ENCODE measurements at places on chromosomes 13 and 19.

- no peak for DNase-seq
Measured at GRCh38 chr19:6047741-6048251, 62.5 kb downstream of the RFX2 start.

GRCh38 chr19:19943848-19944582, 43.3 kb downstream of the ZNF93 start:
- no peak for DNase-seq

DNA sequence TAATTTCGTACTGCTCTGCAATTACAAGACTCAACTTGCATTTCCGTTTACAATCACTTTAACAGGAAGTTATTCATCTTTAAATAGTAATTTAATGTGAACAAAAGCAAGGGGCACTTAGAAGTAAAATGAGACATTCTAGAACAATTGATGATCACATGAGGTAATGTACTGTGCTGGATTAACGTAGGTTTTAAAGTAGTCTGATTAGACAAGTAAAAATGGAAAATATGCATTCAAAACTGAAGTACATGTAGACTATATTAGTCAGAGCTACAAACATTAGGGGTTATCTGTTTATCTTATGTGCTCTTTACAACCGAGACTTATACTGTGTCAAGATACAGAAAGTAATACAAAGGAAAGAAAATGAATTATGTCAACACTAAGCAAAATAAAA, 1528.0 kb downstream of the SLITRK5 start:
- DNase-seq, result no peak

DNA sequence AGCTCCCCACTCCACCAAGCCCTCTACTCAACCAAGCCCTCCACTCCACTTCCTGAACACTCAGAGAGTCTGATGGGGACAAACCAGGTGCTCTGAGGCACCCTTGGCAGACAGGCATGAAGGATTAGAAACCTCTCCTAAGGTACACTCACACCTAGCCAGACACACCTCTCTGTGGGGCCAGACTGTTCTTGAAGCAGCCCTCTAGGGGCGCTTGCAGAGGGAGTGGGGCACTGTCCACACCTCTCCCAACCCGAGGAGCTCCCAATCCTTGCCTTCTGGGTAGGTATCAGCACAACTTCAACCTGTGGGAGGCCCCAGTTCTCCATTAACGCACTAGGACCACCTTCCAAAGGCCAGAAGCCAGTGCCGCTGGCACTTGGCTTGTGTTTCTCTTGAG, 108.7 kb upstream of the VSTM2B start:
- no peak for DNase-seq

DNA sequence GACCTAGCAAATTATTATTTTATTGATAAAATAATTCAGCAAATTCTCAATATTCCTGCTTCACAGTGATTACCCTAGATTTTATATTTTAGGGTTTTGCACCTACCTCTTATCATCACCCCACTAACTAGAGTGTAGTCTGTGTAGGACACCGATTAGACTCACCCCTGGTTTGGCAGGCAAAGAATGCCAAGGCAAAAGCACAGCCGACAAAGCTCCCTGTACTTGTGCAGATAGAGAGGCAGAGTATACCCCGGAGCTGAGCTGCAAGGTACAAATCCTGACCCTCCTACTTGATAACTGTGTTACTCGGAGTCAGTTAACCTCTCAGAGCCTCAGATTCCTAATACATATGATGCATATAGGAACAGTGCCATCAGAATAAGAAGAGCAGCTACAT, 225.7 kb downstream of the ENOX1 start:
- no peak for DNase-seq

DNA sequence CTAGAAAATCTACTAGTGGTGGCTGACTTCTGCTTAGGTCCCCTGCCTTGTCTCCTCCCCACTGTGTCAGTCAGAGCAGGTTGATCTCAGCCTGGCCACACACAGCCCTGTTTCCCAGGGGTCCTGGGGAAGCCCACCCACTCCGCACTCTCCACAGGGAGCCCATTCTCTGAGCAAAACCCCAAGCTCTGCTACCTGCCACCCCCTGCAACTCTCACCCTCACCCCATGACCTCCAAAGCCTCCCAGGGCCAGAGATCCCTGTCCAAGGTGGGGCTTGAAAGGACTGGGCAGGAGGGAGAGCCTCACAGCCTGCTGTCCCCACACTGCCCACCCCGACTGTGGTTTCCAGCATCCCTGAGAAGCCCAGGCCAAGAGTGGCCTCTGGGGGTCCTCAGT, 58.8 kb upstream of the ZNF536 start:
- DNase-seq, result no peak

DNA sequence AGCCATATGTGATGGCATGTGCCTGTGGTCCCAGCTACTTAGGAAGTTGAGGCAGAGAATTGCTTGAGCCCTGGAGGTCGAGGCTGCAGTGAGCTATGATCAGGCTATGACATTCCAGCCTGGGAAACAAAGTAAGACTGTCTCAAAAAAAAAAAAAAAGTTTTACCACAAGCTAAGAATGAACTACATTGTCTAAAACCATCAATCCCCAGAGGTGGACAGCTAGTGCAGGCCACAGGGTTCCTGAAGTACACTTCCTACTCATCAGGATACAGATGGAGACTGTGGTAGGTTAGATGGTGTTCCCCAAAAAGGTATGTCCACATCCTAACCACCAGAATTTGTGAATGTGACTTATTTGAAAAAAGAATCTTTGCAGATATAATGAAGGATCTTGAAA, 63.5 kb upstream of the DOCK9 start:
- DNase-seq, result no peak

DNA sequence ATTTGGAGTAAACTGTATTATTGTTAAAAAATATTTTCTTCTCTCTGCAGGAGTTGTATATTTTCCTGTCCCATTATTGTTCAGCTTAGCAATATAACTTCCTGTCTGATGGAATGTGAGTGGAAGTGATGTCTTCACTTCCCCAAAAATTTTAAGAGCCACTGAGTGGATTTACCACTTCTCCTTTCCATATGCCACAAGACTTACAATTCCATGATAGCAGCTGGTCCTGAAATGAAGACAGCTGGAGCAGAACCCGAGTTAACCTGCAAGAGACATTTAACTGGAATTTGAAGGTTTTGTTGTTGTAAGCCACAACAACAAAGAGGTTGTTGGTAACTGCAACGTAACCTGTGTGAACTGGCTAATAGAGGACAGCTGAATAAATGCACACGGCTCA, 23.4 kb upstream of the TBC1D4 start:
- no peak for DNase-seq

- no peak for DNase-seq
Measured at GRCh38 chr13:111315347-111315995, 5.0 kb upstream of the TEX29 start.

DNA sequence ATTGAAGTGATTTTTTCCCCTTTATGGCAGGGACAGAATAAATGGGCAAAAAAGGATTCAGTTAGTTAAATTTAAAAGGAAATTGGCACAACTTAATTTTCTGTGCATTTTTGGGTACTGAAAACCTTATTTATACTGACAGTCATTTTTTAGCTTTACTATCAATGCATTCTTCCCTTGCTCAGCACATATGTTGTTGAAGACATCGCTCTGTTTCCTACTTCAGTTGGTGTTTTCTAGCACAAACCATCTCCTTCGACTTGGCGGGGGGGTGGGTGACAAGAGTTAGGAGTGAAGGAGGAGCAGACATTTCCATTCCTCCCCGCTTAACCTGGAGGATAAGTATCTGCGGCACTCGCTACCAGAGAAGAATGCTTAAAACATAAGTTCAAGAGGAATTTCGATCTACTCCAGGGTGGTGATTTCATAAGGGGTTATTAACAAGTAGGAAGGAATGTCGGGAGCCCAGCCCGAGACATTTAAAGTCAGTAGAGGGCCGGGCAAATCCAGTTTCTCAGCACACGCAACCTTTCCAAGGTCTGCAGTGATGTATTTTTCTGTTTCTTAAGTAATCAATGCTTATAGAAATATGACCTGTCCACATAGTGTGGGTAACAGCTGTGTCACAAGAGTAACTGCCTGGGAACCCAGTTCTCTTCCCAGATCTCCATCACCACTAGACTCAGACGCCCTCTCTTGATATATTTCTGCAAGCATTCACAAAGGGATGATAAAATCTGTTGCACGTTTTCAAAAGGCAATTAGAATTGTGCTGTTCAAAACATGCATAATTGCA, 525.8 kb downstream of the MYO16 start:
- no peak for DNase-seq

Data from SW 1271 (cell line).